Thoracic aorta (tissue), 2 donors: ENCODE measurements at places on chromosomes 11 and 22.

- no peak overlapping the region for H3K4me3 ChIP-seq
- H3K4me1 ChIP-seq = no peaks in the 10 kb centered on the region
- no peaks in the 10 kb centered on the region for H3K27me3 ChIP-seq
- H3K36me3 ChIP-seq = no peaks in the 10 kb centered on the region
- DNase-seq = no peak
Observed at GRCh38 chr22:49108636-49109315, 718.9 kb downstream of the BRD1 start.

GRCh38 chr22:18031695-18032454 lies 7.5 kb upstream of the MICAL3 start:
- no peaks in the 10 kb centered on the region for H3K27me3 ChIP-seq
- H3K27ac ChIP-seq = no peak overlapping the region
- H3K4me1 ChIP-seq = peaks cover 5% of the 10 kb centered on the region
- DNase-seq = no peak
- no peak overlapping the region for H3K4me3 ChIP-seq

- H3K27ac ChIP-seq = no peak overlapping the region
- H3K36me3 ChIP-seq = no peaks in the 10 kb centered on the region
- no peaks in the 10 kb centered on the region for H3K4me1 ChIP-seq
- H3K27me3 ChIP-seq = no peaks in the 10 kb centered on the region
- no peak overlapping the region for H3K4me3 ChIP-seq
- DNase-seq = no peak
Observed at GRCh38 chr11:103396237-103396636, 287.0 kb downstream of the DYNC2H1 start.

- H3K36me3 ChIP-seq = no peaks in the 10 kb centered on the region
- H3K27me3 ChIP-seq = no peaks in the 10 kb centered on the region
- no peak overlapping the region for H3K4me3 ChIP-seq
- DNase-seq = no peak
- no peak overlapping the region for H3K27ac ChIP-seq
Observed at GRCh38 chr11:70061734-70062133, 16.4 kb upstream of the ANO1 start.

DNA sequence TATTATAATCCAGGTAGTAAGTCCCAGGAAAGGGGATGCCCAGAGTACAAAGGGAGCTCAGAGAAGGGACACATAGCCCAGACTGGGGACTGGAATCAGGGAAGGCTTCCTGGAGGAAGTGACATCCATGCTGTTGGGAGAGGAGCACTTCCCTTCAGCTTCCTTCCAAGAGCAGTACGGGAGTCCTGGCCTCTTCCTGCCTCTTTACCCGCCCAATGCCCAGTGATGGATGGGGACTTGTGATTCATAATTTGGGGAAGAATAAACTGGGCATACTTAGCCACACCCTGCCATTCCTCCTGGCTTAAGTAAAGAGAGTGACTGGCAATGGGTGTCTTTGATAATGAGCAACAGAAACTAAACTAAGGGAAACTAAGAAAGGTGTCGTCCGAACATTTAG lies 11.5 kb downstream of the C11orf91 start:
- no peaks in the 10 kb centered on the region for H3K27me3 ChIP-seq
- H3K27ac ChIP-seq = peak overlapping the region; percentile 90
- H3K4me1 ChIP-seq = peaks cover 38% of the 10 kb centered on the region
- no peaks in the 10 kb centered on the region for H3K36me3 ChIP-seq
- no peak overlapping the region for H3K4me3 ChIP-seq
- no peak for DNase-seq

DNA sequence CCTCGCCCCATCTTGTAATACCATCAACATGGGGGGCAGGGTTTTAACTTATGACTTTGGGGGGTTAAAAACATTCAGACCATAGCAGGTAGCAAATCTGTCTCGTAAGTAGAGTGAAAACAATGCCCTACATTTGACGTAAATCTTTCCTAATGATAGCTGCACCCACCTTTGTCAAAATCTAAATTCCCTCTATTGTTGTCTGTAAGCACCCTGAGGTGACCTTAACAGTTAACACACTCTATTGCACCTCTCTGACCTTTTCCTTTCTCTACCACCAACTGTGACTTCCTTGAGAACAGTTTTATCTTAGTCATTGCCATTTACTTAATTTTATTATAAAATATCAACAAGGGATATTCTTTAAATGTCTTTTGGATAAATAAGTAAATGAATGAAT lies 1024.9 kb upstream of the CNTN5 start:
- H3K4me1 ChIP-seq = no peaks in the 10 kb centered on the region
- DNase-seq = no peak
- H3K36me3 ChIP-seq = no peaks in the 10 kb centered on the region
- H3K27me3 ChIP-seq = no peaks in the 10 kb centered on the region

- H3K4me3 ChIP-seq = no peak overlapping the region
- H3K27me3 ChIP-seq = no peaks in the 10 kb centered on the region
- H3K4me1 ChIP-seq = peaks cover 22% of the 10 kb centered on the region
- no peak for DNase-seq
- H3K36me3 ChIP-seq = no peaks in the 10 kb centered on the region
- no peak overlapping the region for H3K27ac ChIP-seq
Observed at GRCh38 chr22:37310815-37311595, 28.7 kb downstream of the CYTH4 start.

GRCh38 chr11:121930004-121930965 lies 185.7 kb downstream of the BLID start:
- H3K27ac ChIP-seq = peak overlapping the region; percentile 18
- H3K27me3 ChIP-seq = no peaks in the 10 kb centered on the region
- DNase-seq = no peak
- peak overlapping the region; percentile 74 for H3K4me3 ChIP-seq
- H3K36me3 ChIP-seq = no peaks in the 10 kb centered on the region
- H3K4me1 ChIP-seq = peaks cover 5% of the 10 kb centered on the region

- DNase-seq = no peak
- peaks cover 6% of the 10 kb centered on the region for H3K4me1 ChIP-seq
- peaks cover 48% of the 10 kb centered on the region for H3K36me3 ChIP-seq
- no peak overlapping the region for H3K27ac ChIP-seq
- H3K27me3 ChIP-seq = no peaks in the 10 kb centered on the region
- no peak overlapping the region for H3K4me3 ChIP-seq
Observed at GRCh38 chr11:68438658-68439259, 21.8 kb upstream of the PPP6R3 start.
